ENCODE measurements at places on chromosomes 6 and 20.

DNA sequence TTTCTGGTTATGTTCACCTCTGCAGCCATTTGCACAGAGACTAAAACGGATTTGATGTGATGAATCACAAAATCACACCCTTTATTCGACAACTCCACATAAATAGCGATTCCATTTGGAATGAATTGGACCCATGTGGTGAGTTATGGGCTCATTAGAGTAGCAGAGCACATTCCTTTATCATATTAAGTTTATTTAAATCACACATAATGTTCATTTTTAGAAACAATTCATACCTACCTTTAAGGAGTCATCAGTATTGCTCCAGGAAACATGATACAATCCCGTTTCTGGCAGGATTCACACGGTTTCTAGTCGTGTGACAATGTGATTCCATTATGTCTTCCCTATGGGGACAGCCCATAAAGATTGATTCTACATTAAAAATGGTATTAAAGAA is 303.5 kb downstream of the CDH4 start:
- DNase-seq: no peak

DNA sequence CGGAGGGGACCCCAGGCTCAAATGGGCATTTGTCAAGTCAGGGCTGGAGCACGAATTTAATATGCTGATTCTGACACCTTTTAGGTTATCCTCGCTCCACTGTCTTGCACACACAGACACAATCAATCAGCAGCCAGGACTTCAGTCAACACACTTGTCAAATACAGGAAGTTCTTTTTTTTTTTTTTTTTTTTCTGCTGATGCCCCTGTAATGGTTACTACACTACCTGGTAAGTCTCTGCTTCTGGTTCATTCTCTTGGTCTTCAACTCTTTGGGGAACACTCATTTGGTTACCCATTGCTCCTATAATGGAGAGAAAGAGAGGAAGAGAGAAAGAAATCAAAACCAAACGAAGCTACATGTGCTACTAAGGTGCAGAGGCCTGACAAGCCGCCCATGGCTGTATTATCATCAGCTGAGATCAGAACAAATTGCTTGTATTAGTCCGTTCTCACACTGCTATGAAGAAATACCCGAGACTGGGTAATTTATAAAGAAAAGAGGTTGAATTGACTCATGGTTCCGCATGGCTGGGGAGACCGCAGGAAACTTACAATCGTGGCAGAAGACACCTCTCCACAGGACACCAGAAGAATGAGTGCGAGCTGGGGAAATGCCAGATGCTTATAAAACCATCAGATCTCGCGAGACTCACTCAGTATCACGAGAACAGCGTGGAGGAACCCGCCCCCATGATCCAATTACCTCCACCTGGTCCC is 11.8 kb downstream of the BCAS1 start:
- peak; percentile 3 for DNase-seq

DNA sequence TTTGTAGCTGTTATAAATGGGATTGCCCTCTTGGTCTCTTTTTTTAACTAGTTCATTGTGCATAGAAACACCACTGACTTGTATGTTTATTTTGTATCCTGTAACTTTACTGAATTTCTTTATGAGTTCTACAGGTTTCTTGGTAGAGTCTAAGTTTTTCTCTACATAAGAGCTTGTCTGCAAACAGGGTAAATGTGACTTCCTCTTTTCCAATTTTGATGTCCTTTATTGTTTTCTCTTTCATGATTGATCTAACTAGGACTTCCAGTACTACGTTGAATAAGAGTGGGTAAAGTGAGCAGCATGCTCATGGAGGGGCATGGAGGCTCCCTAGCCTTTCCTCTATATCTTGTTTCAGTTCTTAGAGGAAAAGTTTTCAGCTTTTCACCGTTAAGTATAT is 3.0 kb upstream of the WFDC10A start:
- DNase-seq: no peak

- DNase-seq: no peak
Measured at GRCh38 chr6:37913210-37913609, 93.7 kb downstream of the ZFAND3 start.

DNA sequence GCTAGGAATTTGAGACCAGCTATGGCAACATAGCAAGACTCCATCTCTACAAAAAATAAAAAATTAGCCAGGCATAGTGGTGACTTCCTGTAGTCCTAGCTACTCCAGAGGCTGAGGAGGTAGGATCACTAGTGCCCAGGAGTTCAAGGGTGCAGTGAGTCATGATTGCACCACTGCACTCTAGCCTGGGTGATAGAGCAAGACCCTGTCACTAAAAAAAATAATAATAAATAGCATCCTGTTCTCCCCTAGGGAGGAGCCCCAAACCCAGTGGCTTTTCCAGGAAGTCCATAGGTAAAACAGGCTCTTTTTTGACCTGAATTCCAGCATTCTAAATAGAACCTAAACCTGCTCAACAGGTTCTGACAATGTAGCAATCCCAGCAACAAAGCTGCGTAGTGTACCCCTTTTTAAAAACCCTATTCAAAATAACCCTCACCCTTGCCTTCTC is 192.0 kb downstream of the ALDH8A1 start:
- no peak for DNase-seq

- no peak for DNase-seq
Measured at GRCh38 chr6:105120570-105120969, 59.2 kb downstream of the POPDC3 start.

- DNase-seq: no peak
Measured at GRCh38 chr20:45087814-45088213, 13.1 kb downstream of the KCNS1 start.

- DNase-seq: no peak
Measured at GRCh38 chr6:25340431-25341202, 61.4 kb downstream of the CARMIL1 start.

DNA sequence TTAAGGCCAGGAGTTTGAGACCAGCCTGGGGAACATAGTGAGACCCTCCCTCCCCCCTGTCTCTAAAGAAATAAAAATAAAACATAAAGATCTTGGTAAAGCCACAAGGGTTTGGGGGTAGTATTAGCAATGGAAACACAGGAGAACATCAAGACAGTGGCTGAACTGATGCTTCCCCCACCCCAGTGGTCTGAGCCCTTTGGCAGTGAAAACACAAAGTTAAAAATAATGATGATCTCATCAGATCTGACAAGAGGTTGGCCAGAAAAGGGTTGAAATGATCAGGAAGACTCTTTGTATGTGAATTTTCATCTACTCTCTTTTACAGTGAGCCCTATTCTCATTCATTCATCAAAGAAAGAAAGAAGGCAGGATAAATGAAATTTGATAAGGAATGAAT is 93.7 kb downstream of the KCNB1 start:
- no peak for DNase-seq

GRCh38 chr20:43955750-43956191 is 41.1 kb downstream of the TOX2 start:
- no peak for DNase-seq

- DNase-seq: no peak
Measured at GRCh38 chr6:56772737-56773184, 130.1 kb upstream of the DST start.

DNA sequence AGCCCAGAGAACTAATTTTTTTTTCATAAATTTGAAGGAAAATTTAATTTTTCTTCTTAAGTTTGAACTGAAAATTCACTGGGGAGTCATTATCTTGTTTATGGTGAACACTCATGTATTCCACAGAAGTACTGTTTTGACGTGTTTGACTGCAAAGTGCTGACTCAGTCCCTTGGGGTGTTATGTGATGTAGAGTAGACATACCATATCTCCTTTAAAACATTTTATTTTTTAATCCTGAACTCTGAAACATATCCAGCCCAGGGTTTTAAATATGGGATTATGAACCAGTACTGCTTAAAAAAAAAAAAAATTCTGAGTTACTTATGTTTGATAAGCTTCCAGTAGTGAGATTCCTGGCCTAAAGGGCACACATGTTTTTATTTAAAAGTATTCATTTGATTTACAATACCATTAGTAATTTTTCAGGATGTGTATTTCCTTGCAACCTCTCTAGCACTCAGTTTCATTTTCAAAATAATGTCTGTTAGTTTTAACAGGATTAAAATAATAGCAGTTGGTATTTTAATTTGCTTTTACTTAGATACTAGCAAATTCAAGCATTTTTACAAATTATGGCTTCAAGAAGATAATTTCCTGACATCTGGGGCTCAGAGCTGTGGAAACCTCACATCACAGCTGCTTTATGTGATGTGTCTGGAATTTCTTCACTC is 81.7 kb upstream of the PDE10A start:
- no peak for DNase-seq

- DNase-seq: no peak
Measured at GRCh38 chr6:147868427-147869190, 360.1 kb downstream of the SAMD5 start.

- no peak for DNase-seq
Measured at GRCh38 chr20:7693761-7694160, 246.5 kb downstream of the HAO1 start.

GRCh38 chr6:18503593-18504231 is 116.6 kb downstream of the RNF144B start:
- no peak for DNase-seq

- DNase-seq: no peak
Measured at GRCh38 chr6:158536891-158537798, 22.7 kb upstream of the TMEM181 start.

DNA sequence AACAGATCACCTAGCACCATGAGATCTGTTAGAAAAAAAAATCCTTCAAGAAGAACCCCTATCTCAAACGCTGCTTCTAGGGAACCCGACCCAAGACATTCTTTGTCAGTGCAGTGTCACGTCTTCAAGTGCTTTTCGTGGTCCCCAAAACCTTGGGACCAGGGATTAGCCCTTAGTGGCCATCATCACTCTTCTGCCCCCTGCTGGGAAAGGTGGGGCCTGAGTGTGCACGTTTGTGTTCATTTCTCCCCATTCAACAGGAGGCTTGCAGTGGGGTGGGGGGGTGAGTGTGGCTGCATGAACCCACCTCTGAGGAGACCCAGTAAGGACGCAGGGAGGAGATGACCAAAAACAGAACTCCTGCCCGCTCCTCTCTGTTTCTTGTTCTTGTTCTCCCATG is 218.2 kb upstream of the RNF24 start:
- DNase-seq: no peak

GRCh38 chr6:9851541-9852380 is 563.1 kb downstream of the TFAP2A start:
- DNase-seq: no peak

DNA sequence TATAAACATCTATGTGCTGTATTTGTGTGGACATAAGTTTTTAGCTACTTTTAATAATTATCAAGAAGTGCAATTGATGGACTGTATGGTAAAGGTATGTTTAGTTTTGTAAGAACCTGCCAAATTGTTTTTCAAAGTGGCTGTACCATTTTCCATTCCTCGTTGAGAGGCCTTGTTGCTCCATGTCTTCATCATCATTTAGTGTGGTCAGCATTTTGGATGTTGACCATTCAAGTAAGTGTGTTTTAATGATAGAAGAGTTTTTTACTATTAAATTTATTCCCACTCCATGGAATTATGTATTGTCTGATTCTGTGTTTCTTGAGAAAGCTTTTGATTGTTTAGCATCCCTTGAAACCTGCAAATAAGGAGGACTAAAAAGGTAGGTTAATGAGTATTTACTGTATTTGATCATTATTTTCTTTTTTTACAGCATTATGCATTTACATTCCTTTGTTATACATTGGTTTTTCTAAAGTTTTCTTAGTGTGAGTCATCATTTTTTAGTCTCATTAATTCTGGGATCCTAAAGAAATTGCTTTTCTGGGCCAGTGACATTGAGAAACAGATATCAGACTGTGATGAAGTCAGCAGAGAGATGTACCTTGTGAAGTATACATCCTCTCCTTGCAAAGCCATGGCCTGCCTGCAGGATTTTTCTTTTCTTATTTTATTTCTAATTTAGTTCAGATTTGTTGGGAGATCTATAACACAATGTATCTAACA is 312.8 kb upstream of the PTCHD4 start:
- no peak for DNase-seq

GRCh38 chr6:144853603-144854002 is 568.5 kb downstream of the UTRN start:
- no peak for DNase-seq

GRCh38 chr6:134626086-134626485 is 308.2 kb upstream of the SGK1 start:
- DNase-seq: no peak

DNA sequence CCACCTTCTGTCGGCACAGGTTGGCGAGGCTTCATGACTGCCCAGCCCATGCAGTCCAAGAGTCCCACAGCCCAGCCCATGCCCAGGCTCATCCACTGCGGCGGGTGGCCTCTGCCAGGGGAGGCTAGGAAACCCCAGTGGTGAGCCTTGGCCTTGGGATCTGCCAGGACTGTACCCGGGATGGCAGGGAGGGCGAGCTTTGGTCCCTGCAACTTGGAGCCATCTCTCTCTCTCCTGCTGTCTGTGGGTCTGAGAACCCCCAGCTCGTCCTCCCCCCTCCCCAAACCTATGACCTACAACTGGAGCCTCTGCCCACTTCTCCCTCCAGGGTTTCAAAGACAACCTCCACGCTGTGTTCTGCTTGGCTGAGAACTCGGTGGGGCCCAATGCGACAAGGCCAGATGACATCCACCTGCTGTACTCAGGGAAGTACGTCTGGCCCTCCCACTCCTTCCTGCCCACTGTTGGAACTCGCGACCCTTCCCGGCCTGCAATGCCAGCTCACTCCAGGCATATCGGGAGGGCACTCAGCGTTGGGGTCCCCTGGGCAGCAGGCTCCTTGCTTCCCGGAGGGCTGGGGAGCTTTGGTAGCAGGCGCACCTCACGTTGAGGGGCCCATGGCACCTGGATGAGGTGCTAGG is 19.7 kb downstream of the NPEPL1 start:
- no peak for DNase-seq
